ENCODE measurements at places on chromosomes 12 and 14.
A peak's percentile ranks its signal among the peaks of the same experiment; 100 is the strongest.

DNA sequence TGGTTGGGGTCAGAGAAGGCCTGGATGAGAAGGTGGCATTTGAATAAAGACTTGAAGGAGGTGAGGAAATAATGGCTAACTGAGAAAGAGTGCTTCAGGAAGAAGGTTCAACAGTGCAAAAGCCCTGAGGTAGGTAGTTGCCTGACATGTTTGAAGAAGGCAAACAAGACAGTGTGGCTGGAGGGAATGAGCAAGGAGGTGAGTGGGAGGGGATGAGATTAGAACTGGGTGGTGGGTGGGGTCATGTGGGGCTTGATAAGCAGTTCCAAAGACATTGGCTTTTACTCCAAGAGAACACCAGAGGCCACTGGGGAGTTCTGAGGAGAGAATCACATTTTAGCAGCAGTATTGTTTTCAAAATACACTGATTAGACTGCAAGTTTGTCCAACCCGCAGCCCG is 50.5 kb downstream of the HSPB8 start:
- no peak for DNase-seq

GRCh38 chr12:29088611-29089219 is 60.4 kb upstream of the FAR2 start:
- DNase-seq = peak; percentile 40

DNA sequence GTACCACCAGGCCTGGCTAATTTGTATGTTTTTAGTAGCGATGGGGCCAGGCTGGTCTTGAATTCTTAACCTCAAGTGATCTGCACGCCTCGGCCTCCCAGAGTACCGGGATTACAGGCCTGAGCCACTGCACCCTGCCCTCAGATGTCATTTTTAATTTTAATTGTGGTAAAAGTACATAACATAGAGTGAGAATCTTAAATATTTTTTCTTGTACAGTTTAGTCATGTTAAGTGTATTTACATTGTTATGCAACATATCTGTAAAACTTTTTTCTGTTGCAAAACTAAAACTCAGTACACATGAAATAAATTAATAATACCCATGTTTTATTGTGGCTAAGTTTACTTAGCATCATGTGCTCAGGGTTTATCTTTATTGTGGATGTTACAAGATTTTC is 231.4 kb downstream of the ALG10 start:
- DNase-seq = no peak

- no peak for DNase-seq
Measured at GRCh38 chr12:115305275-115305674, 621.3 kb upstream of the TBX3 start.

- DNase-seq = no peak
Measured at GRCh38 chr12:91704446-91704845, 441.2 kb downstream of the BTG1 start.

GRCh38 chr14:69151458-69152180 is 1.3 kb downstream of the DCAF5 start:
- peak; percentile 46 for DNase-seq

- peak; percentile 67 for DNase-seq
Measured at GRCh38 chr12:6664902-6665301, 2.0 kb upstream of the ING4 start.

DNA sequence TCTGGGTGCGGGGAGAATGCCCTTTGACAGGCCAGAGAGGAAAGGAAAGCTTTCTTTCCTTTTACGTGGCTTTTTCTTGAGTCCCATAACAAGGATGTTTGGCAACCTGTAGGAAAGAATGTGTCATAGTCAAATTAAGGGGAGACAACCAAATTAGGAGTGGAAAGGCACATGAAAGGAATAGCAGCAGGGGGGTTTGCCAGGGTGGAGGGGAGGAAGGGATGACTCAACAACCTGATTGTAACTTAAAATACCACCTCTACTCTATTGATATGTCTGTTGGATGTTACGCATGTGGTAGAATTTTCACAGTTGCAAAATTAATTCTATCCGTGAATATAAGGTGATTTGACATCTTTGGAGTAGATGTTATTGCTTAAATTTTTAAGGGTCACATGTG is 28.5 kb upstream of the MYBPC1 start:
- no peak for DNase-seq

DNA sequence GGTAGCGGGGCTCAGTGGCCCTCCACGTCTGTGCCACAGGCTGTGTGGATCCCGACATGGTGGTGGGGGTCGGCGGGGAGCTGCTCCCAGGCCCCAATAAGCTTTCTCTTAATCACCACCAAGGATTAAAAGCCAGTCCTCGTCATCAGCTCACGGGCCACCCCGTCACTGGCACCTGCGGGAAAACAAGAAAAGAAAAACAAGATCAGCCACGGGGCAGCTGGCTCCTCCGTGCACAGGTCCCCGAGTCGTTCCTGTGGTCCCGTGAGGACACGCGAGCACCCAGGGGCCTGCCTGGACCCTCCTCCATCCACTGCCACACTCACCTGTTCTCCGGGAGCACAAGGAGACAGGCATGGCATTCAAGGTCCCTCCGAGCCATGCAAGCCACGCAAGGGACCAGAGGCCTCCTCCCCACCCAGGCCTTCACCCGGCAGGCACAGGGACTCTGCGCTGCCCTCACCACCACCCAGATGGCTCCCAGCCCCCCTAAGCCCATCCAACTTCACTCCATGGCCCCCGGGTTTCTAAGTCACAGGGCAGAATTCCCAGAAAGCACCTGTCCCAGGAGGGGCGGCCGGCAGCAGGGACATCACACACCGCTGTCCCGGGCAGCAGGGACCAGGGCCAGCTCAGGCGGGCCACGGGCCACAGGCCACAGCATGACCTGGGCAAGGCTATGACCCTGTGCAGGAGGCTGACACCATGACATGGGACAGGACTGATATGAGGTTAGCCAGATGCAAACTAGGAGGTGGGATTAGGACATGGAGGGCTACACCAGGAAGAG is 72.0 kb downstream of the NCOR2 start:
- DNase-seq = no peak

DNA sequence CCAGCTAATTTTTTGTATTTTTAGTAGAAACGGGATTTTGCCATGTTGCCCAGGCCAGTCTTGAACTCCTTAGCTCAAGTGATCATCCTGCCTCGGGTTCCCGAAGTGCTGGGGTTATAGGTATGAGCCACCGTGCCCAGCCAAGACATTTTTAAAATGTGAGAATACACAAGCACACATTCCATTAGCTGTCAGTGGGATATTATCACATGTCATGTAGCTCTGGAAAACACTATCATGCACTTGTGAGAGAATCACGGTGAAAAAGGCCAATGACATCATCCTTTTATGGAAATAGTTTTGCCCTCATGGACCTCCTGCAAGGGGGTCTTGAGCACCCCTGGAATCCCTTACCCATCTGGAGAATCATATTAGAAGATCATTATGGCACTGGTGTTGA is 28.3 kb downstream of the ERC1 start:
- no peak for DNase-seq

DNA sequence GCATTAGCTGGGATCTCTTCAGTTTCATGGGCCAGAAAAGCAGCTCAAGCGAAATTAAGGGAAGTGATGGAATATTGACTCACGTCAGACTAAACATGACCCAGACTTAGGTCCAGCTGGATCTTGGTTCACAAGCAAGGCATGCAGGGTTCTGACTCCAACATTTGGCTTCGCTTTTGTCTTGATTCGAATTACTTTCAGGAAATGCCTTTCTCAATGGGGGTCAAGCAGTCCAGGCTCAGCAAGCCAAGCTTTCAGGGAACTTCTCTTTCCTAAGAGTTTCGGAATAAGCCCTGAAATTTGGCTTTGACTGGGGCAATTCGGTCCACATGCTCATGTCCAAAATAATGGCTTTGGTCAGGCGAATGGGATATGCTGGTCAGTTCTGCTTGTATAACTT is 678.7 kb upstream of the TMEM132C start:
- no peak for DNase-seq

GRCh38 chr14:93017898-93018297 is 94.9 kb downstream of the CHGA start:
- no peak for DNase-seq

DNA sequence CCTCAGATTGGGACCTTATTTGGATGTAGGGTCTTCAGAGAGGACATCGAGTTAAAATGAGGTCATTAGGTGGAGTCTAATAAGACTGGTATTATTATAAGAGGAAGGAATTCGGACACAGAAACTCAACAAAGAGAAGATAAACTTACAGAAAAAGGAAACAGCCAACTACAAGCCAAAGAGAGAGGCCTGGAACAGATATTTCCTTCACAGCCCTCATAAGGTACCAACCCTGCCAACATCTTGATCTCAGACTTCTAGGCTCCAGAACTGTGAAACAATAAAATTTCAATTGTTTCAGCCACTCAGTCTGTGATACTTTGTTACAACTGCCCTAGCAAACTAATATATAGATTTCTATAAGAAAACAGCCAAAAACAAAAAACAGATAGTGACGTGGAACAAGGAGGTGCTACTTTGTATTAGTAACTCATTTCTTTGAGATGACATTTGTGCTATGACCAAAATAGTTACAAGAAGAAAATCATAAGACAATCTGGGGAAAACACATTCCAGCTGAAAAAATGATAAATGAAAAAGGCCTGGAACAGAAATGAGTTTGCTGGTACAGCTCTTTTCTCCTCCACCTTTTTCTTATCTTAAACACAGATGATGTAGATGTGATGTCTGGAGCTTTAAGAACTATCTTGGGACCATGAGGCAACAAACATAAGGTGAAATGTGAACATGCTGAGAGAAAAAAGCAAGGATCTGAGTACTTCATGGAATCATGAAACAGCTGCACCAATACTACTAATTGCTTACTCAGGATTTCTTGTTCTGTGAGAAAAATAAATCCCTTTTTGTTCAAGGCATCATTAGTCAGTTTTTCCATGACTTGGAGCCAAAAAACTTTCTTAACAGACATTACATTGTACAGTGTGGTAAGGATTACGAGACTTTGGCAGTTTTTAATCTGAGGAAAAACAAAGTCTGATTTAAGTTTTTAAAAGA is 243.2 kb downstream of the ANO6 start:
- no peak for DNase-seq

GRCh38 chr12:85740186-85740585 is 96.0 kb downstream of the RASSF9 start:
- no peak for DNase-seq

DNA sequence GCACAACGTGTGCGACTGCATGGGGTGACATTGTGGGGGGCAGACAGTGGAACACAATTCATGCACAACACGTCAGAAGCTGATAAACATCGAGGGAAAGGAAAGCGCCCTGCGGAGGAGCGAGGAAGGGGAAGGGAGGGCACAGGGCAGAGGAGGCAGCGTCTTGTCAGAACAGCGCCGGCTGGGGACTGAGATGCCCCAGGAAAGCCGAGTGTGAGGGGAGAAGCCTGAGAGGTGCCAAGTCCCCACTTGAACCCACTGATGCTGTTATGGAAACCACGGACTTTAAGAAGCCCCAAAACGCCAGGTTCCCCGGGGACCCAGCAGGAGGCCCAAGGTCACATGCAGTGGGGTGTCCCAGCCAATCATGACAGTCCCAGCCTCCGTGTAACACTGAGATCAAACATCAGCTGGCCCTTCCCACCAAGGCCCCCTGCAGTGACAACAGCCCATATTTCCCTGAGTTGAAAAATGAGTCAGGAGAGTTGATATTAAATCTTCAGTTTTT is 70.0 kb downstream of the GALNT9 start:
- DNase-seq = no peak

DNA sequence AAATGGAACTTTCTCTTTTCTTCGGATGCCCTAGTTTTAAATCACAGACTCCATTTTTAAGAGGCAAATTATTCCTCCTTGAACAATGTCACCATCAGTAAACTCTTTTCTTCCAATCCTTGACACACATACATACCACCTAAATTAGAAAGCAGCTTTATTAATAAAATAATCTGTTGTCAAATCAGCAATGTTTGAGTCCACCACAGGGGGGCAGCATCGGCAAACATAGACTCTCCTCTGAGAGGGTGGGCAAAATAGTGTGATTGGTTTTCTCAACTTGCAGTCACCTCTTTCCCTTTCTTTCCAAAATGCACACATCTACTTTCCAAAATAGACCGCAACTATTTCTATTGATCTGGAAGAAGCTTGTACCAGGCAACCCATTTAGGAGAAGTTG is 438.4 kb upstream of the OR4E1 start:
- DNase-seq = no peak

DNA sequence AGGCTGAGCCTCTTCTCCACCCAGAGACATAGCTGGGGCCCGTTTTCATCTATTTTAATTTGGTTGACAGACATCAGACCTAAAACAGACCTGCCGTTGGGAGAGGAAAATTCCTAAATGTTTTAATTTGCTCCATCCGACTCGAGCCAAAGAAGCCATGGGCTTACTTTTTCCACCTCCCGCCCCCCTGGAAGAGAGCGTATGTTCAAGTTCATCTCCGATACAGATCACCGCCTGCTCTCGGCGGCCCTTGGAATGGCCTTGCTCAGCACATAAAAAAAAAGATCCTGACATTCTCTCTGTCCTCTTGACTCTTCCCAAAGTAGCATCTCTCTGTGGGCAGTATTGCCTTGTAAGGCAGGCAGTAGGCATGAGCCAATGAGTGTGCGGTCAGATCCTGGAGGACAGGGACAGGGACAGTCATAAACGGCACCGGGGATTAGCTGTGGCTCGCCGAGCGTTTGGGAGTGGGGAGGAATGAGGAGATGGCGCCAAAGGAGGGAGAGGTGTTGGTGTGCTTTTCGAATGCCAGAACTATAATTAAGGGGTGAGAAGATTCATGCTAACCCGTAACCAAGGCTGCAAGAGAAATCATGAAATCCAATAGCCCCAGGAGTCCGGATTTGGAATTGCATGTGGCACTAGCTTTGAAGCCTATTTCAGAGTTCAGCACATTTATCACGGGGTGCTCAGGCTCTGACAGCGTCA is 47.9 kb upstream of the MEG3 start:
- no peak for DNase-seq

DNA sequence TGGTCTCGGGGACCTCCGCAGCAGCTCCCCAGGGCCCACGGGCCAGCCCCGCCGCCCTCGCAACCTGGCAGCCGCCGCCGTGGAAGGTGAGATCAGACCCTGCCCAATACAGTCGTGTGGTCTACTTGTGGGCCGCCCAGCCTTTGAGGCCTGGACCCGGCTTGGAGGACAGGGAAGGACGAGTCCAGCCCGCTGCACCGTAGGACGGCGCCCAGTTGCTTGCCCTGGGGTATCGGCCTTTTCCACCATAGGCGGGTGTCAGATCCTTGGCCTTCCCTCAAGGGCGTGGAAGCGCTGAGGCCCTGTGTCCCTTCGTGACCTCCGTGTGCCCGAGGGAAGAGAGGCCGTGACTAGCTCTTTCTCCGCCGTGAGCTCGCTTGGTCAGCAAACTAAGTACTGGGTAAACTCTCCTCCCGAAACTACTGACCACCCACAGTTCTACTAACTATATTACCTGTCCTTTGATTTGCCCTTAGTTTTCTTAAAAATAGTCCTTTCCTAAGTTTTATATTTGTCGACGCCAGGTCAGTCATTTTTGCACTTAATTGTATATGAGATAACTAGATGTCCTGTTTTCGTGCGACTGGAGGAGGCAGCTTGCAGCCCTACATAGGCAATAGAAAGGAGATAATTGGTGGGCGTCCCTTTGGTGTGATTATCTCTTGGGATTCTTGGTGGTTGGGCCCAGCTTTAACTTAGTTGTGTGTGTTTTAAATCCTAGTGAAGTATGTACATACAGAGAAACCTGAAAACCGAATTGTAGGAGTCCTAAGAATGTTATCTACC is 757 bp downstream of the SLC25A3 start:
- no peak for DNase-seq

Data from GF-D8 (cell line).